Karpas-422 (cell line): ENCODE measurements at places on chromosomes 13 and 19.

DNA sequence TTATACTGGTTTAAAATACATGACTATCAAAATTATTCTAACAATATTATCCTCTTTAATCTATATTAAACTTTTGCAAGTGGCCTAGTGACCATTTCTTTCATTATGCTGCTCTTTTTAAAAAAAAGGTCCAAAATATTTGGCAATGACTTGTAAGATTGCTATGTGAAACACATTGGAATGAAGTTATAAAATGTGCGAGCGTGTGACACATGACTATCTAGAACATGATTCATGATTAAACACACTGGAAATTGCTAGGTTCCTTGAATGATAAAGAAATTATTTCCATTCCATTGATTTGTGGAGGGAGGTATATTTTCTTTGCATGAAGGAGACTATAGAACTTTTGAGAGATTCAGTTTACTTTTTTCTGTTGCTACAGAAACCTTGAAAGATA lies 739.1 kb downstream of the DIAPH3 start:
- DNase-seq: no peak

GRCh38 chr13:96728463-96728862 lies 265.8 kb downstream of the OXGR1 start:
- no peak for DNase-seq

DNA sequence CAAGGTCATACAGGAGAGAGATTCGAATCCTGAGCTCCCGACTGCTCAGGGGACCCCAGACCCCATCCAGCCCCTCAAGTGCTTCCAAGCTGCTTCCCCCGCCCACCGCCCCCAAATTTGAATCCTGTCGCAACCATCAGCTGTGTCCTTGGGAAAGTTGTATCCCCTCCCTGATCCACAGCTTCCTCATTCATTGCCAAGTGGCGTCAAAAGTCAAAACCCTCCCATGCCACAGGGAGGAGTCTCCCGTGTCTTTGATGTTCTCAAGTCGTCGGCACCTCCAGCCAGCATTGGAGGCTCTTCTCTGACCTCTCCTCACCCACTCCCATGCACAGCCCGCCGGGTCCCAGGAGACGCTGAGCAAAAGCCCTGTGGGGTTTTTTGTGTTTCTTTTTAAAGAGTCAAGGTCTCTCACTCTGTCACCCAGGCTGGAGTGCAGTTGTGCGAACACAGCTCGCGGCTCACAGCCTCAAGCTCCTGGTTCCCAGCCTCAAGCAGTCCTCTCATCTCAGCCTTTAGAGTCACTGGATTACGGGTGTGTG lies 2.8 kb upstream of the IFI30 start:
- DNase-seq: peak; percentile 89

GRCh38 chr13:101451641-101452040 lies 834 bp upstream of the ITGBL1 start:
- DNase-seq: no peak
